ENCODE measurements at places on chromosomes 4 and X.

- no peak for DNase-seq
Observed at GRCh38 chrX:49292400-49293362, 10.8 kb upstream of the GAGE10 start.

- no peak for DNase-seq
Observed at GRCh38 chr4:30753316-30753715, 33.1 kb downstream of the PCDH7 start.

DNA sequence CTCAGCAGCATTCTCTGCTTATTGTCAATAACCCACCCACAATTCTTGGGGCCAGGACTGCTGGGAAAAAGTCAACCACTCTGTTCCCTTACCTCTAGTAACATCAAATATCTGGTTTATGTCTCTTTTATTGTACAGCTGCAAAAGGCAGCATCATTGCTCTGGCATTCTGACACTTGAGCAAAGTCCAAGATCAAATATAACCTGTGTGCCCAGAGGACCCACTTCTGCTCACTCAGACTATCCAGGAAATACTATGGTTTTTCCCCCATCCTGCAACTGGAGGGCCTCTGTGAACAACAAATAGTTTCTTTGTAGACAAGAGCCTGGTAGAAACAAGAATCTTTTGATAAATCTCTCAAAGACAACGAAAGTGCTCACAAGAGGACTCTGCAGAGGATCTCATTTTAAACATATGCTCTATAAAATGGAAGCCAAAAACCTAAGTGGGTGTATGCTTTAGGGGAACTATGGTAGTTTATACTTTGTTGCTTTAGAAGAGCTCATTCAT, 154.7 kb downstream of the RAB28 start:
- no peak for DNase-seq

- DNase-seq = no peak
Observed at GRCh38 chrX:63930140-63930539, 145.1 kb upstream of the ARHGEF9 start.

- peak; percentile 54 for DNase-seq
Observed at GRCh38 chrX:84415140-84415539, 87.1 kb downstream of the HDX start.

DNA sequence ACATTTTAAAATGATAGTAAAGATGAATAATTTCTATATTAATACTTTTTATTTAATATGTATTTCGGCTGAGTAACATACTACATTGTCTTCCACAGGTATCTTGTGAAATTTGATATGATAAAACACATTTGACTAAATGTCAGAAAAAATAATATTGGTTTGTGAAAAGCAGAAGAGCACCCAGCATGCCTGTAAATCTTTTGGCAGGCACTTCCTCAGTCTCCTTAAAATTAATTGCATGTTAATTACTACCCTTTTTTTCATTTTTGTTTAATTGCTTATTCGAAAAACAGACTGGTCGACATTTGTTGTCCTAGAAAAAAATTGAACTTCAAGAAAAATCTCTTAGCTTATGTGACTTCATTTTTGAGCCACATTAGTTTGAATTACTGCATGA, 40.6 kb downstream of the CLCN3 start:
- no peak for DNase-seq
